Stimulated activated CD4-positive, alpha-beta T cell treated with anti-CD3 and anti-CD28 coated beads, Interleukin-1b, Interleukin-23, amount 100 ng/mL, for 48 hours (primary cell): ENCODE measurements at places on chromosomes 7 and 10.
A peak's percentile ranks its signal among the peaks of the same experiment; 100 is the strongest.

DNA sequence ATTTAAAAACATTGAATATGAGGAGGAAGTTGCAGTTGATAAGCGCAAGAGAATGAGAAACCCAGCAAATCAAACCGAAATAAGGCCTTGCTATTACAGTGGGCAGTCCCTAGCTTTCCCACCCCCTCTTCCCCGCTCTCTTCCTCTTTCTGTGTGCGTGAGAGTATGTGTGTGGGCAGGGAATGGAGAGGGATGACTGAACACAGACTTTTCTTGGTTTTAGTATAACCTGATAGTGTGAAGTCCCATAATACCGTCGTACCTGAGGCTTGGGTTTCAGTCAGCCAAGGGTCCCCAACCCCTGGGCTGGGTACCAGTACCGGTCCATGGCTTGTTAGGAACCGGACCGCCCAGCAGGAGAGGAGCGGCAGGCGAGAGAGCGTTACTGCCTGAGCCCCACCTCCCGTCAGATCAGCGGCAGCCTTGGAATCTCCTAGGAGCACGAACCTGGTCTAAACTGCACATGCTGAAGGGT is 255.3 kb downstream of the CELF2 start:
- peak; percentile 66 for DNase-seq

- DNase-seq, result no peak
Measured at GRCh38 chr7:55044791-55045190, 26.0 kb downstream of the EGFR start.

DNA sequence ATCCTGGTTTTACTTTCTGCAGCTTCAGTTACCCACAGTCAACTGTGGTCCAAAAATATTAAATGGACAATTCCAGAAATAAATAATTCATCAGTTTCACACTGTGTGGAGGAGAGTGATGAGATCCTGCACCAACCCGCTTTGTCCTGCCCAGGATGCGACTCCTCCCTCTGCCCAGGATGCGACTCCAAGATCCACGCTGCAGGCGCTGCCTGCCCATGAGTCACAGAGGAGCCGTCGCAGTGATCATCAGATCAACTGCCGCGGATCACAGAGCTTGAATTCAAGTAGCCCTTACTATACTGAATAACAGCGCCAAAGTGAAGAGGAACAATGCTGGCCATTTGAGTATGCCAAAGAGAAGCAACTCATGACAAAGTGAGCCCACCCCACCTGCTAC is 61.5 kb downstream of the GRB10 start:
- DNase-seq, result no peak

DNA sequence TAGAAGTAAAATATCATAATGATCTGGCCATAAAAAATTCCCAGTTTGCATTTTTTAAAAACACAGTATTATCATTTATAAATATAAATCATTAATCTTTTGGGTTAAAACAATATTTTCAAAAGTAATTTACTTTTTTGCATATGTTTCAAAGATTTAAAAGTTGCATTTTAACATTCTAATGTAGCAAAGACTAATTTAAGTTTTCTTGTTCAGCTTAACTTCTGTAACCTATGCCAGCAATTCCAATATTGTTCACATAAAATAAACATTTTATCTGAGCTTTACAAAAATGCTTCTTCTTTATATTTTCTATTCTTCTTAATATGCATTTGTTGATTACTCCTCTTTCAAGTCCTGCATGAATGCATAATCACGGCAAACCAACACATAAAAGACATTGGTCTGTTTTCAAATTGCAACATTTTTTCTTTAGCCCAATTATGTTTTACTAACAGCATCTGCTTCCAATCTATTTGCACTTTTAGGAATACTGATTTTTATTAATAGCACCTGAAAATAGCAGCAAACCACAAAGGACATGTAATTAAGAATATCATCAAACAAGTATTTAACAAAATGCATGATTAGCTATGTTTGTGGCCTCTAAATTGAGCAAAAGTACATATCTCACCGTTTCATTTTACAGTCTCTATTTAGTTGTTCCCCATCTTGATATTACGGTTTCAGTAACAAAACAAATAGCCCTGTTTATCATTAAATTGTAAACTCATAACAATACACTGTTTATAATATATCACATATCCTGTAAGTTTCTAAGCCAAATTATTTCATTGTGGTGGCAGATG is 286.9 kb upstream of the NFE2L3 start:
- DNase-seq, result no peak

DNA sequence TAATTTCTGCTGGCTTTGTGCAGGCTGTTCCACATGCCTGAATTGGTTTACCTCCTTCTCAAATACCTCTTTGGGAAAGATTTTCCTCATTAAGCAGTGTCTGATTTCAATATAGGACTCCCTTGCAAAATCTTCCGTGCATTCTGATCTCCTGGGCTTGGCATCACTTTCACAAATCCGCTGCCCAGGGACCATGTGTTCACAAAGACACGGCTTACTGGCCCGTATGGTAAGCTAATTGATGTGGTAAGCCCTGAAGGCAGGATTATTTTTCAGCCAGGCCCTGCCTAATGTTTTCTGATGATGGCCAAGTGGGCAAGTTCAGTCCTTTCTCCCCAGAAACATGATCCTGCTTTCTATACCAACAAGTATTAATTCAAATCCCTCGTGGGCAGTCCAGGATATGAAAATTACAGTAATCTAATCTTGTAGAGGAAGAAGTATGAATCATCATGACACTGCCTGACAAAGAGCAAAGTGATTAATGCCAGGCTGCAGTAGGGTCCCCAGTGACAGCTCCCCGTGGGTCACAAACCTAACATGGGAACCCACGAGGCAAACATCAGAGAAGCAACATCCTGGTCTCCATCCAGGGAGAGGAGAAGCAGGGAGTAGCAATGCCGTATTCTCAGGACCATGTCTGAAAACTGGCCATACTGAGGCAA is 11.6 kb upstream of the SVIL start:
- DNase-seq, result peak; percentile 5

DNA sequence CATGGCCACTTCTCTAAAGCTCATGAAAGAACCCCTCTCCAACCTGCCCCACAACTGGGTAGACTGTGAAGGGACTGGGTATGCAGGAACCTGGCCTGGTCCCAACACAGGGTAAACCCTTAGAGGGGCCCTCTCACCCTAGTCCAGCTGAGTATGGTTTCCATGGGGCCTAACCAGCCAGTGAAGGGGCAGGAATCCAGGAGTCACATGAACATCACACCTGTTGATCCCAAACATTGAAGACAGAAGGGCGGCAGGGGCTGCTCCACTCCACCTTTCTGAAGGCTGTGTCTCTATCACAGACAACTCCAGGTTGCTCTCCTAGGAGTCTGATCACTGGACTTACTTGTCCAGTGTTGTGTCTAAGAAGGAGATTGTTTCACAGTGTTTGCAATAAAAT is 30.8 kb downstream of the GRID1 start:
- no peak for DNase-seq

DNA sequence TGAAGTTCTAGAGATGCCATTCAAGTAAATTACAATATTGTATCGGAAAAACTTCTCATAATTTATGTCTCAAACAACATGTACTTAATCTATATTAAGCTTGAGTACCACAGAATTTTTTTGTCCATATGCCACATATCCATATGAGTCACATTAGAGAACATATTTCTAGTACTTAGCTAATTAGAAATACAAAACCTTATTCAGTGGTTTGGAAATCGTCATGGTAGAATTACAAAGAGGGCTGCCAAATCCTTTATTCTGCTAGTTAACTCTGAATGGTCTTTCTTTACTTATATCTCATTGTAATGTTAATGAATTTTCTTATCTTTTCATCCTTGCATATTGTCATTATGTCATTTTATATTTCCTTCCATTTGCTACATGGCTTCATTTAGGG is 9.0 kb upstream of the VIM start:
- DNase-seq, result no peak

GRCh38 chr7:40315277-40315676 is 180.5 kb downstream of the SUGCT start:
- DNase-seq, result no peak

DNA sequence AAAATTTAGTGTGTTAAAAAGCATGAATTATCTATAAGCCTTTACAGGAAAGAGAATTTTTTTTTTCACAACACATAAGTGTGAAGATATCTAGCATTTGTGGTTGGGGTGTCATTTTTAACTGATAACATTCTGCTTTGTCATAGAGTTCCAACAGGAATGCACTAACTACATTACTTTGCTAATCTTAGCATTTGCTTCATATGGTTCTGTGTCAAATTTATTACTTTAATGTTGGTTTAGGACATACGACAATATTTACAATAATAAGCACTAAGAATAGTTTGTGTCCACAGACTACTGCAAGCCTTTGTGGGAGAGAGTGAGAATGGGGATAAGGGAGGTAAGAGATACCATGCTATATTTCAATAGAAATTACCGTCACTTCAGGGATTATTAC is 40.6 kb upstream of the MAGI2 start:
- DNase-seq, result no peak

DNA sequence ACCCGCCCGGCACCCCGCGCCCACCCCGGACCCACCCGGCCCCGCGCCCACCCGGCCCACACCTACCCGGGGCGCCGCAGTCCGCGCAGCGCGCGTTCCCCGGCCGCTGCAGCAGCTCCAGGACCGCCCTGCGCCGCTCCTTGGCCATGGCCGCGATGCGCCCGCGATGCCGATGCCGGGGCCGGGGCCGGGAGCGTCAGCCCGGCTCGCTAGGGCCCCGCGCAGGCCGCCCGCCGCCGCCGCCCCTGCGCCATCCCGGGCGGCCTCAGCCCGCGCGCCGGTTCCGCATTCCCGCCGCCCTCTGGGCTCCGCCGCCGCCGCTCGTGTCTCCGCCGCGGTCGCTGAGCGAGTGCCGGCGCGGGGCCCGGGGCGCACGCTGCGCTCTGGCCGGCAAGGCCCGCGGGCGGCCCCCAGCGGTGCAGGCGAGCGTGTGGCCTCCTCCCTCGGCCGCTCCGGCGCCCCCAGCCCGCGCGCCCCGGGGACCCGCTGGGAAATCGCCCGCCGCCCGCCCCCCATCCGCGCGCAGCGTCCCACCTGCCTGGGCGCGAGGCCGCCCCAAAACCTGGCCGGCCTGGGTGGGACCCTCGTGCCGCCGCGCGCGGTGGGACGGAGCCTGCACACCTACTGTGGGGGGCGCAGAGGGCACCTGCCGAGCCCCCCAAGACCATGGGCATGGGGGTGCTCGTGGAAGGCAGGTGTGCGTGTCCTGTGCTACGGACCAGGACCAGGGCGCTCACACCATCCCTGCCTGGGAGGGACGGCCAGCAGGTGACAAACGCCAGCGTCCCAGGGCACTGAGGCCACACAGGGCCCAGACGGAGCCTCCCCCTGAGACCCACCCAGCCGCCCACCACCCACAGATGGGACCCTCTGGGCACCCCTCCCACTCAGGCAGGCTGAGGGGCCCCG is at the start of gene ADAP1:
Gene ADAP1 (minus strand): TSS at position 351 of the 909 bp plus-strand sequence. CDS start 203 bp downstream, at position 148.
- peak; percentile 37 for DNase-seq

- DNase-seq, result no peak
Measured at GRCh38 chr10:50033481-50033880, 34.3 kb upstream of the WASHC2A start.

DNA sequence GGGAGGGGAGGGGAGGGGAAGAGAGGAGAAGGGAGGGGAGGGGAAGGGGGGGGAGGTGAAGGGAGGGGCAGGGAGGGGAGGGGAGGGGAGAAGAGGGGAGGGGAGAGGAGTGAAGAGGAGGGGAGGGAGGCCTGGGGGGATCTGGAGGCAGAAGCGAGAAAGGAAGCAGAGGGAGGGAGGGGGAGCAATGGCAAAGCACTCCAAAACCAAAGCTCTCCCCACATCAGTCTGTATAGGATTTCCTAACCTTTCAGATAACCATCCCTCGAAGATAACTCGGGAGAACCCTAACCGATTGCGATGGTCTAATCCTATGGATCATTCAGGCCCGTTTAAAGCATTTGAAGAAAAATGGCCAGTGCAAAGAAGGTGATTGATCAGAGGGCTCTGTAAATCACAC is 19.0 kb downstream of the EBF3 start:
- no peak for DNase-seq

DNA sequence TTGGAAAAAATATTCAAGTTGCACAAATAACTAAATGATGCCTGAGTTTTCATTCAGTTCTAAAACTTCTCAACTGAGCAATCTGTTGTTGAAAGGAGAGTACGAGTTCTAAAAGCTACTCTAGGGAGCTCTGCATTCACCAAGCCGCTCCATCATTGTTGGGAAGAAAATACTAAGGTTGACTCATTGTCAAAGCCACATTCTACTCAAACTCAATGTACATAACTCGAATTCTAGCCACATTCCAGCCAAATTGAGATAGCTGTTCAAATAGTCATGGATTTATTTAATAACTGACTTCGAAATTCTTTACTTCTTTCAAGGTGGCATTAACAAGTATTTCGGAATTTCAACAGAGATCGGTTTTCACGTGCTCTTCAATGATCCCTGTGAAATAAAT is 63.4 kb downstream of the KIAA1217 start:
- no peak for DNase-seq

DNA sequence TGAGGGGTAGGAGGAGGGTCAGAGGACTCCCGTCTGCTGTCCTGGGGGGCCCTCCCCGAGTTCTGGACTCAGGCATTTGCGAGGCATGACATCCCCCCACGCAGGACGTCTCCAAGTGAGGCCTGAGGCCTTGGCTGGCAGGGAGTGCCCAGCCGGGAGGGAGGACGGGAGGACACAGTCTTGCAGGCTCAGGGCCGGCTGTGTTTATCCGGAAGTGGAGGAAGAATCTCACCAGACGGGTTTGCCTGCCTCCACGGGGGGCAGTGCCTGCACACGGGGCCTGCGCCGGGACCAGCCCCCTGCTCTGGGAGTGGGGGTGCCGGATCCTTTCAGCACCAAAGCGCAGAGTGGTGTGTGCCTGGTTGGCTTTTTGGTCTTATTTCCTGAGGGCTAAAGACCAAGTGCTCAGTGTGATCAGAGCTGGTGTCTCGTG is 10.9 kb downstream of the PWWP2B start:
- DNase-seq, result no peak

- no peak for DNase-seq
Measured at GRCh38 chr7:138396251-138397070, 63.6 kb upstream of the TRIM24 start.

DNA sequence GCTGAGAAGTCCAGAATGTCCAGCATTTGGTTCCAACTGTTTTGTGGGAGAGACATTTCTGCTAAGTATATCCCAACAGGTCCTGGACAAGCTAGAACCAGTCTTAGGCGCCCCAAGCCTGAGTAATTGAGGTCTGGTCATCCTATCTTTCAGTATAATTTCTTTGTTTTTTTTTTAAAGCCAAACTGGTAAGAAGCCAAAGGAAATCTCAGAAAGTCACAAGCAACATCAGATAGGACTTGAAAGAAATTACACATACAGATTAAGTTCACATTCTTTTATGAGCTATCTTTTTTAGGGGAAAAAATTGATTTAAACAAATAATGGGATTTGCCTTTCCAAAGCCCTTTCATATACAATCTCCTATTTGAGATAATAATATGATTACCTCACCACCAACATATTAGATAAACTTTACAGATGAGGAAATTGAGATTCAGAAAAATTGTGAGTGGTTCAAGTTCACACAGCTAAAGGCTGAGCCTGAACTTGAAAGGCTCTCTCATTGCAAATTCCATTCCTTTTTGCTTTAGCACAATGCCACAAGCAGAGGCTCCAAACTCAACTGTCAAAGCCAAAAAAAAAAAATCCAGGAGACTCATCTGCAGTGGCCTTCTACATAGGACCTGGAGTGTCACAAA is 15.0 kb downstream of the PDLIM1 start:
- no peak for DNase-seq

- no peak for DNase-seq
Measured at GRCh38 chr7:31444196-31444595, 69.7 kb upstream of the ITPRID1 start.
